ENCODE measurements at places on chromosomes 1 and 21.

GRCh38 chr1:212512816-212513559, 80.3 kb downstream of the NENF start:
- DNase-seq: no peak

- no peak for DNase-seq
Observed at GRCh38 chr1:221863635-221864034, 121.7 kb upstream of the DUSP10 start.

DNA sequence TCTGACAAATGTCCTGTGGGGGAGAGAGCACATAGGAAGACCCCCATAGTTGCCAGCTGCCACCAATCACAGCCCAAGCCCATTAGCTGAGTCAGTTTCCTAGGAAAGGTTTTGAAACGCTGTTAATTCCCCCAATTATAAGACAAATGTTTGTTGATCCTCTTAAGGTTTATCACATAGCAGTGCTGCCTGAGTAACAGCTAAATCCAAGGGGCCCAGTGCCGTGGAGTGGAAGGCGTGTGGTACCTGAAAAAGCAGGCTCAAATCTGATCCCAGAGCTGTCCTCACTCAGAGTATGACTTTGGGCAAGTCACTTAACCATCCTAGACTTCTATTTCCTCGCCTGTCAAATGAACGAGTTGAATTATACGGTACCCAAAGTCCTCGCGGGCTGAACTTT, 69.5 kb downstream of the GRIK3 start:
- no peak for DNase-seq

DNA sequence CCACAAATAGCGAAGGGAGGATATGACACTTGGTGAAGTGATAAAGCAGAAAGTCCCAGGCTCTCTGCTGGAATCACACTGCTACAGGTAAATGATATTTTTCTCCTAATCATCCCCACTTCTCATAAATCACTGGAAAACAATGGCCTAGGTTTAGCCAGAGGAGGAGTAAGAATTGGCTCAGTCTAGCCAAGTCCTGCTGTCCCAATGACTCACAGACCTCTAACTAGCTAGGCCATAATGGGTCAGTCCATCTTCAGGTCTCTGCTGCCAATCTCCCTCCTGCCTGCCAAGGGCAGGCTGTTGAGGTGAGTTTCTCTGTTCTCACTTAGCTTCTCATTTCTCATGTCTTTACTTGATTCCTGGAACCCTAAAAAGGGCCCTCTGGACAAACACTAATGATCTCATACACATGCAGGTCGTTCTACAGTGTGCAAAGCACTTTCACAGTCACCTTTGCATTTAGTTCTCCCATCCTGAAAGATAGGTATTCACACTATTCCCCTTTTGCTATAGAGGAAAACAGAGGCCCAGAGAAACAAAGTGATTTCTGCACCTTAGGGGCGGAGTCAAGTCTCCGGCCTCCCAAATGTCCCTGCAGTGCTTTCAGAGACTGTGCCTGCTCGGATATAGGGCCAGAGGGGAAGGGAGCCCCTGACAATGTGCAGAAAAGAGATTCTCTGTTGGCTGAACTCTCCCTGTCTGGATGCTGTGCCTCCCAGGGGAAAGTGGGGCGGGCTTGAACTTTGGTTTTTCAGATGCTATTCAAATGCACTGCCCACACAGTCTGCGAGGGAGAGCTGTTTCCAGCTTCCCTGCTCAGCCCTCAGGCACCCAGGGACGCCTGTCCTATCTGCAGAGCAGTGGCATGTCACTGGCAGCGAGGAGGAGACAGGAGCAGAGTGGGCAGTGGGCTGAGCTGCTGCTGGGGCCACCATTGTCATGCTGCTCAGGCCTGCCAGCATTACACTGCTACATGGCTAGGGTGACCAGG, 3.9 kb upstream of the CDK18 start:
- DNase-seq: no peak

GRCh38 chr1:109773203-109773899, 9.6 kb upstream of the EPS8L3 start:
- DNase-seq: peak; percentile 47

DNA sequence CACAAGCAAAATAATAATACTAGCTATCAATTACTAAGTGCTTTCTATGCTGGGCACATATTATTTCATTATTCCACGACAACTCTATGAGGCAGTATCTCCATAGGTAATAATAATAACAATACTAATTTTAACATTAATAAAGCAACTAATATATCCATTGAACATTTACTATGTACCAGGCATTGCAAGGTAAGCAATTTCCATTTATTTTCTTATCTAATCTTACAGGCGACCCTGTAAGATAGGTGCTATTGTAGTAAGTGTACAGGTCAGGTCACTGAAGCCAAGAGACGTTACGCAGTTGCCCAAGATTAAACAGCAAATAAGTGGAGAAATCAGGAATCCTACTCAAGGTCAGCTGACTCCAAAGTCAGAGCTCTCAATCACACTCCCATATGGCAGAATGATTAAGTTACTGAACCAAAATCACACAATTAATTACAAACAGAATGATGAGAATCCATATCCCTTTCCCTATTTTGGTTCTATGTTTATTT, 198.4 kb downstream of the SLC45A1 start:
- no peak for DNase-seq

DNA sequence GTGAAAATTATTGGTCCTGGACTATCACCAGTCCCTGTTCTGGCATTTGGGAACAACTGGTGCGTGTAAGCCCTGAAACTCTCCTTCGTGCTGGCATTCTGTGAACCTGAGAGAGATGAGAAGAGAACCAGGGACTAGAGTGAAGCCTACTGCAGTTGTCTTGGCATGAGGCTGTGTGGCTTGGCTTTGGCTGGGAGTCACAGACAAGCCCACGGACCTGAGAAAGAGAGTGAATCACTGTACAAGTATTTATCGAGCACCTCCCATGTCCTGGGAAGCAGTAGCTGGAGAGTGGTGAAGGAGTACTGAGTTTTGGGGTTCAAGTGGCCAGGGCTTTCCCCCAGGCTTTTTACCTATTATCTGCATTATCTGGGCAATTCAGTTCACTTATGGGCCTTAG, 63.3 kb downstream of the FGGY start:
- DNase-seq: no peak

DNA sequence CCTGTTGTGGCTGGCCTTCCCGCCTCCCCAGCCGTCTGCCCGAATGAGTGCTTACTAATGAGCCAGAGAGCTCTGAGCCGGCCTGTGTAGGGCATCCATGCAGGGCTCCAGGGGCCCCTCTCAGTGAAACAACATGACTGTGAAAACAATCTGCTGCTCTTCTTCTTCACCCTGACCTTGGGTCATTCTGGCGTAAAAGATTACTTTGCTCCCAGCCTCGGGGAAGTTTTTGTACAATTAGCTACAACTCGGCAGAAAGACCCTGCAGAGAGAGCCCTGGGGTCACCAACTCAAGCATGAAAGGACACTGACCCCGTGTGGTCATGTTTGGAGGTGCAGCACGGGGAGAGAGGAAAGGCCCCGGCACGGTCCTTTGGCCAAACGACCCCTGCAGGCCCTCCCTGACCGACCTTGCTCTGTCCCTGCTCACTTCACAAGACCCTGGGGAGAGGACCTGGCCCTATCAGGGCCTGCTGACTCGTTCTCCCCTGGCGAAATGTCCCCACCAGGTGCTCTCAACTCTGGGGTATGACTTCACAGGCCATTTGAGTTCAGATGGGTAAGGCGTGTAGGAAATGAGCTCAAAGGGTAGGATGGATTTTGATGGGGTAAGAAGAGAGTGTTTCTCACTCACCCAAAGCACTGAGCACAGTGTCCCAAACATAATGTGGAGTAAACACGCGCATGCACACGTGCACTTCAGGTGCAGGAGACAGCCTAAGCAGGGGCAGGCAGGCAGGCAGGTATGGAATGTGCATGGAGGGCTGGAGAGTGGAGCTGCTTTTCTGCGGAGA, 22.9 kb upstream of the FAM20B start:
- DNase-seq: peak; percentile 60

DNA sequence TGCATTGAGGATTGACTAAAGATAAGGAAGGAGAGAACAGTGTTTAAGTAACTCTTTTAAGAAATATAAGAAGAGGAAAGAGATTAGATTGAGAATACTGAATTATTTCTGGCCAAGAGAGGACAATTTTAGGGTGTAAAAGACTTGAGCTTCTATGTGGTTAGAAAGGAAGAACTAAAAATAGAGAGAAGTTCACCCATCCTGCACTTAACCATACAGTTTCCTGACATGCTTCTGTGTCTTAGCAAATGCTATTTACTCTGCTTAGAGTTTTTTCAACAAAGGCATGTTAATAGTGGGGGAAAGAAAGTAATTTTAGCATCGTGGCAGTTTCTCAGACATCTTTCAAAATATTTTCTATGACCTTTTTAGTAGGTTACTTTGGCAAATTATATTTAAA, 122.8 kb upstream of the GPR52 start:
- no peak for DNase-seq

DNA sequence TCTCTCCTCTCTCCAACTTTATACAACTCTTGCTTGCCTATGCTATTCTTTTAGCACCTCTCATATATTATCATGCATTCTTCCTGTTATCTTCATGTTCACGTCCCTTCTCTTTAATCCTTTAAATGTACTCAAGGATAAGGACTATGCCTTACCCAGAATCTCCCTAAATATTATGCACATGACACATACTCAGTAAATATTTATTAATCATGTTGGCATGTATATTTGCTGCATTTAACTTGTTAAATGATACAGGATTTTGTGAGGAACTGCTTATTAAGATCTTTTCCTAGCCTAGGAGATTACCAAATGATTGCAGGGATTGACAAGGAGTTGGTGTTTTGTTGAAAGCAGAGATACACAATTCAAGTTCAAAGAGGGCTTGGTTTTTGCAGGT, 109.4 kb downstream of the RGS2 start:
- DNase-seq: no peak

DNA sequence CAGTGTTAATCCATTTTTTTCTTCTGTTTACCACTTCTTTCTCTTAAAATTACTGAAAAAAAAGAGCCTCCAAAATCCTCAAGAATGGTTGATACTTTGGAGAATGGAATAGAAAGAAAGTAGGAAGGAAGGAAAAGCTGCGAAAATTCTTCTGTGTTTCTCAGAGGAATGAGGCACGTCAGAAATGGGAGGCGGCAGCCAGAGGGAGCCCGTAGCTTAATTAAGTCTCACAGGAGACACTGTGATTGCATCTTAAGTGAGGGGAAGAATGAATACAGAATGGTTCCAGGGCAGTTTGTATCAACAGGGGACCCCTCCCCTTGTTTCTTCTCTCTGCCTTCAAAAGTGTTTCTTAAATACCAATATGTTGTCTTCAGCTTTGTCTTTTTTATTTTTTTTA, 1099.5 kb downstream of the PLA2G4A start:
- DNase-seq: no peak

GRCh38 chr21:37207441-37208009, 59.6 kb downstream of the VPS26C start:
- DNase-seq: no peak

GRCh38 chr1:166808952-166809351, 30.3 kb upstream of the POGK start:
- DNase-seq: no peak

DNA sequence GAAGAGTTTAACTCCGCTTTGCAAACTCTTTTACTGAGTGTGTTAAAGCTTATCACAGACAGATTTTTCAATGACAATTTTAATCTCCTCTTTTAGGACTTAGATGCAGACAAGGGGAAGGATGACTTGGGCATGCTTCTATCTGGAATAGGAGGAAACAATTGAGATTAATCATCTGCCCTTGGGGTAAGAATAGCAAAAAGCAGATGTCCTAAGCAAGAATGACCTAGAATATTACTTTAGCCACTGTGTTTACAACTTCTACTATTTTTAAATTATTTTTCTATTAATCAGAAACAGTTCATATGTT, 569.0 kb upstream of the ADGRL2 start:
- no peak for DNase-seq

DNA sequence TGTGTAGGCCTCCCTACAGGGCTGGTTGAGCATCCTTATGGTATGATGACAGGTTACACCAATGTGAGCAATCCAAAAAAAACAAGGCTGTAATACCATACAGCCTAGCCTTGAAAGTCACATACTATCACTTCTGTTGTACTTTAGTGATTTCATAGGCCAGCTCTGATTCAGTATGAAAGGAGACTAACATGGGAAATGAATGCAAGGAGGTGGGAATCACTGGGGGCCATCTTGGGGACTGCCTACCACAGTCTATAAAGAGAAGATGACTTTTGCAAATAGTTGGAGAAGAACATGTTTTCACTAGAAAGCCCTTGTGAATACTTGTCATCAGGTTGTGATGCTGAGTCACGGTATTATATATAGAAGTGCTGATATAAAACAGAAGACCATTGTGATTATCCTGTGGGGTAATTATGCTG, 270.7 kb downstream of the S1PR1 start:
- no peak for DNase-seq

- no peak for DNase-seq
Observed at GRCh38 chr1:117794073-117794472, 135.3 kb downstream of the GDAP2 start.

GRCh38 chr1:26541431-26541815, 11.9 kb downstream of the RPS6KA1 start:
- no peak for DNase-seq

DNA sequence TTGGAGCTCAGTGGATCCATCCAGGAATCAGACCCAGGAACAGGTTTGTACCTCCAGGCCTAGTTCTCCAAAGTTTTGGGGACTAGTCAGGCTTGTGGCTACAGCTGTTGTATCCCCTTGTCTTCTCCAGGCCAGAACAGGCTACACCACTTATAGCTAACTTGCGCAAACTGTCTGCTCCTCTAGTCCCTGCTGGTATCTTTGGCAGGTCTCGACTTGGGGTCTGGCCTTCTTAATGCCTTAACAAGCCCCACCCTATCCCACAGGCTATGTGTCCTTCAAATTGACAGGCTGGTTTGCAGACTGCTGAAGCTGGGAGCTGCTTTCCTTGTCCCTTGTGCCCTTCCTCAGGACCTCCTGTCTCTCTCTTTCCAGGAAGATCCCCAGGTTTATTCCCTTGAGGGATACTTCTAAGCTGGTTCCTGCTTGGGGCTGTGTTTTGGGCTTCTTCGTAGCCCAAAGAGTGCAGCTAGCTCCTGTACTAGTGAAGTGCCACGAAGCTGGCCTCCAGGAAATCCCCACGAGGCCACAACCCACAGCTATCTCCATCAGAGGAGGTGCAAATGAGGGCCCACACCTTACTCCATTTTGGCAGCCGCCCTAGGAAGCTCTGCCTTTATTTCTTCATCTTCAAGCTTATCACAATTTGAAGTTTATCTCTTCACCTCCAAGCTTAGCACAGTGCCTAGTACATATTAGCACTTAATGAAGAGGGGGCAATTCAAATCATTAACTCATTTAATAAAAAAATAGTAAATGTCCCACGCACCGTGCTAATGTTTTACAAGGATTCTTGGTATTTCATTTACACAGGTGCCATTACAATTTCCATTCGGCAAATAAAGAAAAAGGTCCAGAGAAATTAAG, 683 bp upstream of the DMAP1 start:
- DNase-seq: peak; percentile 35

DNA sequence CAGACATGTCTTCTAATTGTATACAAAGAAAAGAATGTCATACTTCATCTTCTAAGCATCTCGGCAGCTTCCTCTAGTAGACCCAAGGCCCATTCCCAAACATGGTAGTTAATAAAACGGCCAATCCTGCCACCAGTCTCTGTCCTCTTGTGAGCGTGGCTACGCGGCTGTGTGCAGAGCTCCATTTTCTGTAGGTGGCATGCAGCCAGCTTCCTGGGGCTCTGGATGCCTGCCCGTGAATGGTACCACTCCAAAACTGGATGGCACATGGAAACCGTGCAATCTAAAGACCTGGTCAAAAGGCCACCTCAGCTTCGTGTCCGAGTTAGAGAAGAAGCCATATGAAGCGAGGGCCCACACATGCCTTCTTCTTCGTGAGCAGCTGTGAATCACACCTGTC, 110.7 kb downstream of the SIPA1L2 start:
- DNase-seq: no peak

GRCh38 chr1:185733818-185734735, at the start of gene HMCN1:
Gene HMCN1, plus strand, starts transcription at chr1:185734391. Its CDS starts 389 bp downstream, at chr1:185734780.
- no peak for DNase-seq

- DNase-seq: no peak
Observed at GRCh38 chr1:46757247-46757955, 38.5 kb upstream of the EFCAB14 start.
